ENCODE measurements at places on chromosomes 1 and 21.

DNA sequence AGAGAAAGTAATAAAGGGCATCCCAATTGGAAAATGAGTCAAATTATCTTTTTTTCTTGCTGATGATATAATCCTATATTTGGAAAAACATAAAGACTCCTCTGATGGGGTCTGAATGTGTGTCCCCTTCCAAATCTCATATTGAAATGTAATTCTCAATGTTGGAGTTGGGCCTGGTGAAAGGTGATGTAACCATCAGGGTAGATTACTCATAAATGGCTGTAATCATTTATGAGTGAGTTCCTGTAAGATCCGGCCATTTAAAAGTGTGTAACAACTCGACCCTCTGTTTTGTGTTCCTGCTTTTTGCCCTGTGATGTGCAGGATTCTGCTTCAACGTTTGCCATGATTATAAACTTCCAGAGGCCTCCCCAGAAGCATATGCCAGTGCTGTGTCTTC is 44.3 kb upstream of the MAP1LC3C start:
- DNase-seq = no peak

GRCh38 chr1:93908394-93909145 is 660 bp downstream of the GCLM start:
- peak; percentile 40 for DNase-seq

DNA sequence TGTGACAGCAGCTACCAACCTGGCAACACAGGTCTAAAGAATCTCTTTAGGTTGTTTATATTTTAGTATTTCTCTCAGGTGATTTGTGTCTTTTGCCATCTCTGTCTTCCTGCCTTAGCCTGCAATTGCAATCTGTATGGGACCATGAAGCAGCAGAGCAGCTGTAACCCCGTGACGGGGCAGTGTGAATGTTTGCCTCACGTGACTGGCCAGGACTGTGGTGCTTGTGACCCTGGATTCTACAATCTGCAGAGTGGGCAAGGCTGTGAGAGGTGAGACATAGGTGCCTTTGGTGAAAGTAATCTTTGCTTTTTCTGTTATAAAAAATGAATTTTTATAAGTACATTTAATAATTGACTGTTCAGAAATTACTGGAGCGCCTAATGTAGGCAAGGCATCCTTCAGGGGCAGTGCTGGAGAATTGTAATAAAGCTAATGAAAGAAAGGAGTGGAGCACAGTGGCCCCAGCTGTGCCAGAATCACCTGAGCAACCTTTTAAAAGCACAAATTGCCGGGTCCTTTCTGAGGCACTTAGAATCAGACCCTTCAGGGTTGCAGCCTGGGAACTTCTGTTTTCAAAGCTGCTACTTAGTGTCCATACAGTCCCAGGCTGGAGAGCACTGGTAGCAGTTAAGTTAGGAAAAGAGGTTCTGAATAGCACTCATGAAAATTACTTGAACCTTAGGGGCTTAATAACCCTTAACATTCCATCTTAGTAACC is 60.6 kb upstream of the LAMC2 start:
- DNase-seq = no peak

DNA sequence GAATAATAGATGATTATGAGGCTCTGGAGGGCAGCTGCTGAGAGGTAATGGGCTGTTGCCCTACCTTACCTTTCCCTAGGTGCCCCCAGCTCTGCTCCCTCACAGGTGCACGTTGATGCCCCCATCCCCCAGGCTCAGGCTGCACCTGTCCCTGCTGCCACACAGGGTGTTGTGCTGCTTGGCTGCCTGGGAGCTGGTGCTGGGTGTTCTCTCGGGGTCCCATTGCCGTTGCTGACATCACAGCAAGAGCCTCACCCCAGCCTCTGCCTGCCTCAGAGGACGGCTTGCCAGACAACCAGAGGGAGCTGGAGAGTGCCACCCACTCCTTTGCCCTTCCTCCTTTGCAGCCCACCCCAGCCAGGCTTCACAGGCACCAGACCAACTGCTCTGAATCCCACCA is 31.4 kb upstream of the DMBX1 start:
- DNase-seq = no peak

DNA sequence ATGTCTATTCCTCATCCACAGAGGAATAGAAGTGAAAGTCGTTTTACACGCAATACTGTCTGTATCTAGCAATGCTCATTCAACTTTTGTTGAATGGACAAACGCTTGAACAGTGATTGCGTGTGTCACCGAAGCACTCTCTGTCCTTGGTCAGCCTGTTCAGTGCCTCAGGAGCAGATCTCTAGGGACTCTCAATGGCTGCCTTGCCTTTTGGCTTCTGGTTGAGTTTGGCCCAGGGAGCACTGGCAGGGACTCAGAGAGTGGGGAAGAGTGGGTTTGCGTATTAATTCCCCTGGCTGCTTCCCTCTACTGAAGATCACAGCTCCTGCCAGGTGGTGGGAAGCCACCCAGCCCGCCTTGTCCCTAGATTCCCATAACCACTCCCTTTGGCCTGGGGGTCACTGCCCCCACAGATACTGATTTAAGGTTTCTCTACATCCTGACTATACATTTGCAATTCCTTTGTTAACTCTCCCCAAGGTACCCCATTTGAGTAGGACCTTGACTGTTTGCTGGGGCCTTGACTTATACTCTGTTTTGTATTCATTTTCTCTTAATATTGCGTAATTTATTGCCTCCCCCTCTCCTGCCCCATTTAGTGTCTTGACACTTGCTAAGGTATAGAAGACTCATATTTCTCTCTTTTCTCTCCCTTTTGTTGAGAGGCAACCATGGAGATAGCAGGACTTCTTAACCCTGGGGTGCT is 61.7 kb upstream of the USP24 start:
- no peak for DNase-seq

DNA sequence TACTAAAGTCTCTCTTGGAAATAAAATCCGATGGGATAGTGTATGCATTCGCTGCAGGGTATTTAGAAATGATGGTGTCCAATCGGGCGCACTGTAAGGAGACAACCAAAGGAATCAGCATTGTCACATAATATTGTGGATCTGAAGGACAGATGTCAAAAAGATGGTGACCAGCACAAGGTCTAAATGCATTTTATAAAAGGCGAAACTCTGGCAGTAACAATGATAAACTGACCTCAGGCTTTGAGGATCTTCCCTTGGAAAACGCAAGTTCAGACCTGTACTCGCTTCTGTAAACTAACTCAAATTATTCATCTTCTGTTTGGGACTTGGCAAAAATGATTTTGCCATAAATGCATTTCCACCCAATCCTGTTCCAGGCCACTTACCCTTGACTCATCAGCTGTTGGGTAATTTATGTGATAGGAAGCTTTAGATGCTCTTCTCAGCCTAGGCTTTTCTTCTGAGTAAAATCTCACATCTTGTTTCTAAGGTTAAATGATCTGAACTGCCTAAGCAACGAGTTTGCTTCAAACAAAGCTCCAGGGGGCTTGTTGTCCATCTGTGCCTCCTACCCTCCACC is 33.8 kb downstream of the STPG1 start:
- peak; percentile 43 for DNase-seq

GRCh38 chr1:1756661-1757421 is 21.4 kb downstream of the NADK start:
- no peak for DNase-seq
